Karpas-422 (cell line): ENCODE measurements at places on chromosomes 2 and 18. TPM values are rescaled to one million over a fixed set of nuclear protein-coding genes. Genes with fewer than 3 reads are reported as not detected.

DNA sequence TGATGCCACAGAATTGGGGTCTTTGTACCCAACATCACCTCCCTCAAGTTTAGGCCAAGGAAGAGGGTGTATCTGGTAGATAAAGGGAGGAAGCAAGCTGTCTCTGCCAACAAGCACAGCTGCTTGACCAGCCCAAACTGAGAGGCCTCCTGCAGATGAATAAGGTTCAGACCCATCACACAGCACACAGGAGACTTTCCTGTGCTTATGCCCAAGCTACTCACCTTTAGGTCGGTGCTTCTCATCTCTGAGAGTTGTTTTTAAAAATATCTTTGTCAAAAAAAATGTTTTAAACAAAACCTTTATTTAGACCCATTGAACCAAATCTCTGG is 24.7 kb upstream of the SP3 start:
- H3K27me3 ChIP-seq: no peaks in the 10 kb centered on the region
- DNase-seq: no peak
- H3K27ac ChIP-seq: no peak overlapping the region
- no peaks in the 10 kb centered on the region for H3K36me3 ChIP-seq

The AMER3 gene
- total RNA-seq: not detected in 2 replicates

GRCh38 chr2:65901756-65902155 is 469.4 kb upstream of the SPRED2 start:
- H3K4me3 ChIP-seq: no peak overlapping the region
- H3K4me1 ChIP-seq: no peaks in the 10 kb centered on the region
- no peak overlapping the region for H3K27ac ChIP-seq
- no peaks in the 10 kb centered on the region for H3K27me3 ChIP-seq
- H3K36me3 ChIP-seq: no peaks in the 10 kb centered on the region

The GEN1 gene
- total RNA-seq: 125 and 251 TPM in 2 replicates

- H3K27ac ChIP-seq: no peak overlapping the region
- no peak for DNase-seq
- H3K27me3 ChIP-seq: no peaks in the 10 kb centered on the region
- peaks cover 48% of the 10 kb centered on the region for H3K4me1 ChIP-seq
- no peak overlapping the region for H3K4me3 ChIP-seq
These were observed 8.0 kb downstream of the CYRIA start for GRCh38 chr2:16657671-16658070.

DNA sequence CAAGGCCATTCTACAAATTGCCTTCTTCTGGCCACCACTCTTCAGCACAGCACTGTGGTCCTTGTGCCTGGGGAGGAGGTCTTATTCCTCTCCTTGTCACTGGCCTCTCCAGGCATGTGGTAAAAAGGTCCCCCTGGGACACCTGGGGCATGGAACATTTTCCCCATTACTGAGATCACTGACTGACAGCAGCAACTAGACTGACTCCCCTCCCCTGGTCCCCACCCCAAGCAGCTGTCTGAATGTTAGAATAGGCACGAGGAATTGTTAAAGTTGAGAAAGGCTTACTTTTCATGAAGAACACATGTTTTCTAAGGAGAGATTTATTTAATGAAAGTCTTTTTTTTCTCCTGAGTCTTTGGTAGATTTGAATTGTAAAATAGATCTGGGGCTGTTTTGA is 39.5 kb upstream of the RTN4 start:
- H3K27me3 ChIP-seq: no peaks in the 10 kb centered on the region
- H3K36me3 ChIP-seq: no peaks in the 10 kb centered on the region
- no peak for DNase-seq
- no peak overlapping the region for H3K4me3 ChIP-seq

The MROH2A gene
- 1.9 and 2.6 TPM in 2 replicates for total RNA-seq

The MC2R gene
- total RNA-seq: not detected in 2 replicates

- no peaks in the 10 kb centered on the region for H3K36me3 ChIP-seq
- no peak overlapping the region for H3K4me3 ChIP-seq
These were observed 20.5 kb upstream of the ACAA2 start for GRCh38 chr18:49833814-49834213.
